ENCODE measurements at places on chromosomes 5 and 9. TPM values are rescaled to one million over a fixed set of nuclear protein-coding genes. Genes with fewer than 3 reads are reported as not detected.

Gene FBP2
- total RNA-seq, result not detected

Gene PCDHB9
- total RNA-seq, result 4.4 TPM

Gene ORM1
- not detected for total RNA-seq

Gene RANBP3L
- total RNA-seq, result 3.9 TPM

Gene OMD
- total RNA-seq, result 17.1 TPM

Gene SLC25A2
- total RNA-seq, result 0.81 TPM

DNA sequence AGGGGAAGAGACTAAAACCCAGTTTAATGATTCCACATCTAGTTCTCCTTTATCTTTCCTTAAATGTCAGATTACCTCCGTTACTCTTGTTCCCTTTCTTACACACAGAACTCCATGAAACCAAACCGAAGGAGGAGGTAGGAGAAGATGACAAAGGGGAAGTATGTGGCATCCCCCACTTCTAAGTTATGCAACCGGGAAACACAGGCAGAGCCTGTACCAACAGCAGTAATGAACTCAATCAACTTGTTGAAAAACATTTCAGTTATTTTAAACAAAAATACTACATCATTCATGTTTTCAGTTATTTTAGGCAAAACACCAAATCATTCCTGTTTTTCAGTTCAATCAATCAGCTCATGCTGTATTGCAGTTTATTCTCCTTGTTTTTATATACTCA, 101.8 kb downstream of the PCSK1 start:
- H3K4me1 ChIP-seq, result peaks cover 3% of the 10 kb centered on the region
- H3K27ac ChIP-seq, result no peak overlapping the region
- DNase-seq, result no peak
- no peaks in the 10 kb centered on the region for H3K36me3 ChIP-seq

DNA sequence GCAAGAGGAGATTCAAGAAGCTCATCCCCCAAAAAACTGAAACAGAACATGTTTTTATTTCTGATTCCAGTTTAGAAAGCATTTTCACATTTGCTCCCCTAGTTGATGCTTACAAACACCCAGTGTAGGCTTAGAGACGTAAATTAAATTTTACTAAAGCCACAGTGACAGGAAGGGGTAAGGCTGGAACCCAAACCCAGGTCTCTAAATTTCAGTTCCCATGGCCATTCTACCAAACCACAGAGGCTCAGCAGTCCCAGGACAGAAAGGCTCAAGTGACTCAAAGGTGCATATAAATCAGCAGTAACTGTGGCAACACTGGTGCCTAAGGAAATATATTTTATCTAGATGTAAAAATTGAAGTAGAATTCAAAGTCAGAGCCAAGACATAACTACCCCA, 128.7 kb downstream of the CEP120 start:
- peaks cover 10% of the 10 kb centered on the region for H3K4me1 ChIP-seq
- no peak overlapping the region for H3K4me3 ChIP-seq
- no peaks in the 10 kb centered on the region for H3K36me3 ChIP-seq
- no peaks in the 10 kb centered on the region for H3K27me3 ChIP-seq
- no peak for DNase-seq

GRCh38 chr5:138018849-138019248, 14.0 kb downstream of the FAM13B start:
- no peaks in the 10 kb centered on the region for H3K36me3 ChIP-seq
- peaks cover 55% of the 10 kb centered on the region for H3K4me1 ChIP-seq
- no peaks in the 10 kb centered on the region for H3K27me3 ChIP-seq
- H3K4me3 ChIP-seq, result no peak overlapping the region

GRCh38 chr5:32285510-32286138, 27.1 kb downstream of the MTMR12 start:
- H3K4me1 ChIP-seq, result no peaks in the 10 kb centered on the region
- H3K27ac ChIP-seq, result no peak overlapping the region
- no peak for DNase-seq
- no peak overlapping the region for H3K4me3 ChIP-seq

DNA sequence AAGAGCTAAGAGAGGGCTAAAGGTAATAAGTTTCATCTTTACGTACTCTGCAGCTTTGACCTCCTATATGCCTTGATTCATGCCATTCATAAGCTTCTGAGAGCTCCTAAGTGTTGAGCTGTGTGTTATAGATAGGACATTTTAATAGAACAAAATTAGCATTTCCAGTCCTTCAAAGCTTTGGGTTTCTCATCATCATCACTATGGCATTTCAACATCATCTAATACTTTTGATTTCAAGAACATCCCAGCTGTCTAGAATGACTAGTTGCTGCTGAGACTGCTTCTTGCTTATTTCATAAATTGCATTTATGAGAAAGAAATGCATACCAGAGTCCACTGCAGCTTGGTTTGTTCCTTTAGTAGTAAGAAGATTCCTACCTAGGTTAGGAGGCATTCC, 201.7 kb downstream of the SGCD start:
- no peak for DNase-seq
- no peak overlapping the region for H3K4me3 ChIP-seq
- H3K27me3 ChIP-seq, result no peaks in the 10 kb centered on the region
- peaks cover 9% of the 10 kb centered on the region for H3K4me1 ChIP-seq
- H3K36me3 ChIP-seq, result no peaks in the 10 kb centered on the region
- H3K27ac ChIP-seq, result no peak overlapping the region
